ENCODE measurements at places on chromosomes 13 and 19.

DNA sequence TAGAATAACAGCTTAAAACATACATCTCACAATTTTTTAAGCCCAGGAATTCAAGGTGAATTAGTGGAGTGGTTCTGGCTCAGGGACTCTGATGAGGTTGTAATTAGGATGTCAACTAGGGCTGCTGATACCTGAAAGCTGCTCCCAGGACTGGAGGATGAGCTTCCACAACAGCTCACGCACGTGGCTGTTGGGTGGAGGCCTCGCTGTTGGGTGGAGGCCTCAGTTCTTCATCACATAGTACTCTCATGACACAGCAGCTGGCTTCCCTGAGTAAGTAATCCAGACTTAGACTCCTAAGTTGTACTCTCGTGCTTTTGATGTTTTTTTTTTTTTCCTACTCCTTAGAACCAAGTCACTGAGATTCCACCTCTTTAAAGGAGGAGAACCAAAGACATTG is 577.1 kb upstream of the PRR20A start:
- no peak for DNase-seq

GRCh38 chr19:20999731-21000352 is 20.6 kb upstream of the ZNF430 start:
- DNase-seq: peak; percentile 81

- no peak for DNase-seq
These were observed 147.9 kb downstream of the KATNAL1 start for GRCh38 chr13:30159446-30159839.

DNA sequence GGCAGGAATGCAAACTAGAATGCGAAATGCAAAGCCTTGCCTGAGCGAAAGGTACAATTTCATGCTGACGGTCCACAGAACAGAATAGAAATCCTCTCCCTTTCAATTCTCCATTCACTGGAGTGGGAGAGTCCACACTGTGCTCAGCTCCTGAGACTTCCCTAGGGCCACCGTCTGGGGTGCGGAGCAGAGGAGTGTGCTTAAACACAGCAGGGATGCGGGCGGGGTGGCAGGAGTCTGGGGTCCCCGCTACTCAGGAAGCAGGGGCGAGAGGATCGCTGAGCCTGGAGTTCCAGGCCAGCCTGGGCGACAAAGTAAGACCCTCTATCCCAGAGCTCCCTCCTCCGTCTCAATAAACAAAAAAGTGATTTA is 552 bp upstream of the ZNF816 start:
- DNase-seq: no peak

GRCh38 chr13:26813321-26813979 is 52.9 kb upstream of the GPR12 start:
- DNase-seq: no peak

- no peak for DNase-seq
These were observed 156.9 kb downstream of the SIPA1L3 start for GRCh38 chr19:38063928-38064327.

GRCh38 chr19:53147645-53148044 is 11.2 kb downstream of the ZNF347 start:
- no peak for DNase-seq

GRCh38 chr13:90673746-90674145 is 673.7 kb upstream of the MIR17HG start:
- no peak for DNase-seq

- DNase-seq: no peak
These were observed 87.6 kb upstream of the SPRY2 start for GRCh38 chr13:80428349-80429096.

DNA sequence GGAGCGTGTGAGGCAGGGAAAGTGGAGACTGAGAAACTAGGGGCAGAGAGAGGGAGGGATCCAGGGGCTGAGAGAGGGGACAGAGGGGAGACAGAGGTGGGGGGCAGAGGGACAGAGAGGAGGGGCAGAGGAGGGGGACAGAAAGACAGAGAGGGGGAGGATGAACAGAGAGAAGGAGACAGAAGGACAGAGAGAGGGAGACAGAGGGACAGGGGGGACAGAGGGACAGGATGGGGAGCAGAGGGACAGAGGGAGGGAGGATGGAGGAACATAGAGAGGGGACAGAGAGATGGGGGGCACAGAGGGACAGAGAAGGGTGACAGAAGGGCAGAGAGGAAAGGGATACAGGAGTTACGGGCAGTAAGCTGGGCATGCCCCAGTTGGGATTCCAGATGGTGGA is 14.7 kb upstream of the NANOS2 start:
- no peak for DNase-seq

DNA sequence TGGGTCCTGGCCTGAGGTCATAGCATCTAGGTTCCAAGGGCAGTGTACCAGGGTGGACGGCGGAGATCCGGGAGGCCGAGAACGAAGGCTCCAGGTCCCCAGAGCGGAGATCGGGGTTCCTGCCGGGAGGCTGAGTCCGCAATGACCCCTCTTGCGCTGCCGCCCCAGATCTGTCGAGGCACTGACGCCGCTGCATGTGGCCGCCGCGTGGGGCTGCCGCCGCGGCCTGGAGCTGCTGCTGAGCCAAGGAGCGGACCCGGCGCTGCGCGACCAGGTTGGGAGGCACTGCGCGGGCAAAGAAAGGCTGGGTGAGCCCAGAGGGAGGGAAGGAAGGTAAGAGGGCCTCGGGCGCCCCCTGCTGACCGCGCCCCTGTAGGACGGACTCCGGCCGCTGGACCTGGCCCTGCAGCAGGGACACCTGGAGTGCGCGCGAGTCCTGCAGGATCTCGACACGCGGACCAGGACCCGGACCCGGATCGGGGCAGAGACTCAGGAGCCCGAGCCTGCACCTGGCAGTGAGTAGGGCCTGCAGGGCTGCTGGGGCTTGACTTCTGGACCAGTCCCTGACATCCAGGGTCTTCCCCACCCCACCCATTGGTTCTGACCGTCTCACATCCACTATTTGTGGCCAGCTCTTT is 906 bp downstream of the ANKLE1 start:
- peak; percentile 69 for DNase-seq

GRCh38 chr13:112234131-112234875 is 141.9 kb upstream of the SPACA7 start:
- DNase-seq: no peak

DNA sequence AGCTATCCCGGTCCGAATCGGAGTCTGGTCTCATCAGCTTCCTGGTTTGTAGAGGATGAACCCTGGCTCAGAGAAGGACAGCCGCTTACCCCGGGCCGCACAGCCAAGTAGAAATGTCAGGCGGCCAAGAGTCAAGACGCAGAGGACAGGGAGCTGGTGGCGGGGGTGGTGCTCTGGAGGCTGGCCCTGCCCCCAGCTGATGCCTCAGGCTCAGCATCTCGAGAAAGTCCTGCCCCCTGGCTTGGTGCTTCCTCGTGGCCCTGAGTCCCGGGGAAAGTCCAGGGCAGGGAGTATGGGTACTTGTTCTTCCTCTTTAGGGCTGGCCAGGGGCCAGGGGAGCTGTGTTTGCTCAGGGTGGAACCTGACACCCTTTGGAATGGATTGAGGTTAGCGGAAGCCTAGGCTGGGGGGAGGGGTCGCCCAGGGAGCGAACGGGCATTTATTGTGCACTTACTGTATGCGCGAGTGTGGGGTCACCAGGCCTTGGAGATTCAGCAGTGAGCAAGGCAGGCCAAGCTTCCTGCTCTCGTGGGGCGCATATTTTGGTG is 2.2 kb downstream of the TJP3 start:
- DNase-seq: no peak

DNA sequence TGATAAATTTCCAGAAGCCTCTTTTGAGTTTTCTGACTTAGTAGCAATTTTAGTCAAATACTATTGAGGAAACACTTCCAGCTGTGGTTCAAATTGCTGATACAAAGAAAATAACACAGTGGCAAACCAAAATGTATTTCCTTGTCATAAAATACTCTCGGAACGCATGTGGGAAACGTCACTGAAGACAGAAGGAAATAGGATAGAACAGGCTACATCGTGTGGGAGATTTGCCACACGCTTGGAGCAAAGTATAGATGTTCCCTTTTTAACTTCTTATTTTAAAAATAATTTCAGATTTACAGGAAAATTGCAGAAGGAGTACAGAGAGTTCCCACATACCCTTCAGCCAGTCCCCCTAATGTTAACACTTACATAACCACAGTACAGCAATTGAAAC is 88.8 kb downstream of the ING1 start:
- DNase-seq: no peak

DNA sequence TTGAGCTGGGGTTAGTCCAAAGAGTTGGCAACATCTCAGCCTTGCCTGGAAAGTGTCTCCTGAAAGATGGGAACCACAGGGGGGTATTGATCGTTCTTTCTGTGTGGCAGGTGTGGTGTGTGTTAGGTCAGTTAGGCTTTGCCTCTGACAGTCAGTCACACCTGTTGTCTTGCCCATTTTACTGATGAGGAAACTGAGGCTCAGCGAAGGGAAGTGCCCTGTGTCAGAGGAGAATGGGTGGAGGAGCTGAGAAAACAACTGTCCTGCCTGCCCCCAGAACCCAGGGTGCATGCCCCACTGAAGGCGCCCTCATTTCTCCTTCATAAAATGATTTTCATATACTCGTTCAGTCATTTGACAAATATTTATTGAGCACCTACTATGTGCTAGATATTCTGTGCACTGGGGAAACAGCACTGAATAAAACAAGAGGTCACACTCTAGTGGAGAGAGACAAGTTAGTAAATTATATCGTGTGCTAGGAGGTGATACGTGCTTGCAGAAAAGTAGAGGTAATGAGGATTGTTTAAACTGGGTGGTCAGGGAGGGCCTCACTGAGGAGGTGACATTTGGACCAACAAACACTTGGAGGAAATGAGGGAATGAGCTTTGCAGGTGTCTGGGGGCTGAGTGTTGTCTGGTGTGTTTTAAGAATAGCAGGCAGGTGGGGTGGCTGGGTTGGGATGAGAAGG is 1.6 kb downstream of the FXYD5 start:
- no peak for DNase-seq

GRCh38 chr13:19169991-19170390 is 11.6 kb downstream of the TUBA3C start:
- no peak for DNase-seq

GRCh38 chr13:112690283-112690929 is 568 bp downstream of the ATP11A start:
- DNase-seq: no peak

- DNase-seq: no peak
These were observed at the start of gene ITGBL1 for GRCh38 chr13:101452519-101453485. TSS of gene ITGBL1 (plus strand) at chr13:101452675. CDS start at chr13:101452834, 159 bp downstream.

GRCh38 chr13:66693656-66694055 is 536.5 kb downstream of the PCDH9 start:
- no peak for DNase-seq

GRCh38 chr13:49373716-49374115 is 70.1 kb downstream of the CAB39L start:
- no peak for DNase-seq

DNA sequence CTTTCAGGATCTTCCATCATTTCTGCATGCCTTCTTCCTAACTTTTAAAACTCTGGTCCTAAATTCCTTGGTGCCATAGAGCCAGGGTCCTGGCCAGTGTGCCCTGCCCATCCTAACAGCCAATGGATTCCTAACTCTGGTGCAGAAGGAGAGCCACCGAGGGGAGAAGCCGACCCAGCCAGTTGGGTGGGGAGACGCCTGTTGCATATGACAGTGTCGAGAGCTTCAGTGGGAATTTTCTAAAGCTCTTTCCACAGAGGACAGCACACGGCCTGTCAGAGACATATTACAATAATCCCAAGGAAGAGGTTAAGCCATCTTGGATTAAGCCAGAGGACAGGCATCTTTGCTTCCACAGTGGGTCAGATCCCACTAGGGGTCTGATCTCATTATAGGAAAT is 180.4 kb downstream of the ZNF536 start:
- DNase-seq: no peak

DNA sequence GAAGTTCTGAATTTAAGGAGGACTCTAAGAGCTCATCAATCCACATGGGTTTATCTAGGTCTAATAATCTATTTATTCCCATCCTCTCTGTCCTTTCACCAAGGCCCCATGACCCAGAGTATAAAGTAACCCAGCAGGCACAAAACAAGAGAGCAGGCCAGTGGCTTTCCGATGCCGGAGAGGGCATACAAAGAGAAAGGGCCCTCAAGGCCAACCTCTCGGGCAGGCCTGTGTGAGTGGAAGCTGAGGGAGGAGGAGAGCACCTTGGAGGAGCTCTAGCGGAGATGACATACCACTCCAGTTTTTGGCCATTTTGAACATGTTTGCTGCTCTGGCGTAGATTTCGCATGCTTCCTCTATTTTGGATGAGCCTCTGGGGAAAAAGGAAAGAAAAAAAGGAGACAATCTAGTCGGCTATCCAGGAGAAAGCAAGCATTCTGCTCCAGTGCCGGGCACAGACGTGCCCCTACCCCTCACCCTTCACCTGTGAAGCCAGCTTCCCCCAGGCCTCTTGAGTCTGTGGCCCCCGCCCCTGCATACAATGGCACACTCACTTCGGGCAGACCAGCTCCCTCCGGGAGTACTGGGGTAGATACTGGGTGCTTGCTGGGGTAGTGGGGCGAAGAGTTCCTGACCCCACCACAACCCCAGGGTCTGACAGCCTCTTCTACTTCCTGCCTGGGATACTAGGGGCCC is 11.6 kb downstream of the NAPA start:
- no peak for DNase-seq

DNA sequence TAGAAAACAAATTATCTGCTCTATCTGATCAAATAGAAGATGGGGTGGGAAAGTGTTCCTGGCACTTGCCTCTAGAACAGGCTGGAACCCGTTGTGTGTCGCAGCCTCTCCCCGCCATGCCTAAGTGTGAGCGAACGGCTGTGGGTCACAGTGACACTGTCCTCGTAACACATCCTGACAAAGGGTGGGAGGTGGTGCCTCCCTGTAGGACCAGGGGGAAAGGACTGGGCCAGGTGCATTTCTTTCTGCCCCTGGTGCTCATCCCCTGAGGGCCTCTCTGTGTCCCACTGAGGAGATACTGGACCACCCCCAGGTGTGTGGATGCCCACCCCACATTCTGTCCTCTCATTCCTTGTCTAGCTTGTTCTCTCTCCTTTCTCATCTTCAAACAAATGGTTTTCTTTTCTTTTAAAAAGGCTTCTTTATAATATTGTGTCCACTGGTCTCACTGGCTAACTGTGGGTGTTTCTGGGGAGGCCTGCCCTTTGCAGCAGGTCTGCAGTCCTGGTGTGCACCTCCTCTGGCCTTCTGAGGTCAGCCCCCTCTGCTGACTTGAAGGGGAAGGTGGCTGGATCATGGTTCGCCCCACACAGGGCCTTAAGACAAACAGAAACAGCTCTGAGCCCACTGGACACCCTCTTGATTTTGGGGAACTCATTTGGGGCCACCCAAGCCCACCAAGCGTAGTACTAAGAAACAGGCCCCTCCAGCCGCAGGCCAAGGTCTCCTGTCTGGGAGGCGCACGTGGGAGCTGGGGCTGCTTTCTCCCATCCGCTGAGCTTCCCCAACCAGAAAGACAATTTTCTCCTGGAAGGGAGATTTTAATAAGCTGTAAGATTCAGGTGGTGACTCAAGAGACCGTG is 152.5 kb upstream of the SOX1 start:
- no peak for DNase-seq

- no peak for DNase-seq
These were observed 124.6 kb downstream of the TUBA3C start for GRCh38 chr13:19056984-19057490.

GRCh38 chr19:10712045-10712444 is 5.8 kb upstream of the DNM2 start:
- no peak for DNase-seq

GRCh38 chr13:38349390-38350113 is at the start of gene UFM1:
TSS of gene UFM1 (plus strand) at chr13:38349851. CDS start at chr13:38349920, 69 bp downstream.
- peak; percentile 73 for DNase-seq

GRCh38 chr19:14550201-14550754 is 20.9 kb downstream of the TECR start:
- DNase-seq: no peak

- DNase-seq: no peak
These were observed 226.4 kb upstream of the SERP2 start for GRCh38 chr13:44147233-44147632.

- DNase-seq: no peak
These were observed 56.6 kb downstream of the PDS5B start for GRCh38 chr13:32642858-32643257.

- DNase-seq: no peak
These were observed 24.2 kb upstream of the GATAD2A start for GRCh38 chr19:19381007-19381926.

All from activated T-helper 1 cell treated with anti-CD3 and anti-CD28 coated beads, Interleukin-2, amount 50 U/mL, for 16 hours (primary cell).